ENCODE measurements at places on chromosomes 3 and 15.

DNA sequence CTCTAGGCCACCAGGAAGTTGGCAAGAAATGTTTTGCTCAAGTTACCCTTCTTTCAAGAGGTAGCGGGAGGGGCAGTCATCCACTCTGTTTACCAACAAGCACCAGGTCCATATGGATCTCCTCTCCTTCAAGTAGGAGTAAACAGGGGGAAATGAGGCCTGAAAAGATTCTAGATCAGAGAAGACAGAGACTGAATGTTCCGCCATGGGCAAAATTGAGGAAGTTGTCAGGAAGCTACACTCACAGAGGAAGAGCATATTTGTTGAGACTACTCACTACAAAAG is 81.6 kb downstream of the KLF15 start:
- DNase-seq: no peak

GRCh38 chr15:50135031-50135551 is 16.1 kb upstream of the ATP8B4 start:
- no peak for DNase-seq

- DNase-seq: no peak
Observed at GRCh38 chr15:29674661-29675533, 147.4 kb downstream of the TJP1 start.

DNA sequence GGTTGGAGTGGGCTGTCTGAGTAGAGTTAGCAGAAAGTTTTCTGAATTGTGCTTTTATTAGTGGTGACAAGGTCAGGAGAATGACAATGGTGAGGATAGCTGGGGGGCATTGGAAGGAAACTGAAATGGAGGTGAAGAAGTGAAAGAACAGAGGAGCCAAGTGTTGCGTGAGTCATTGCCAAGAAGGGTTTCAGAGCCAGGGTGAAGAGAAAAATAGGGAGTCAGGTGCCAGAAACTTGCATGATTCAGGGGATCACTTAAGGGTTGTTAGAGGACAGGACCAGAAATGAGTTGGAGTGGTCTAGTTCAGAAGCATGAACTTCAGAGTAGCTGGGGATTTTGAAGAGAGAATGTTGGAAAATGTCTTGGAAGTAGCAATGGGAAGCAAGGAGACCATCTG is 86.0 kb upstream of the GALNT15 start:
- no peak for DNase-seq

DNA sequence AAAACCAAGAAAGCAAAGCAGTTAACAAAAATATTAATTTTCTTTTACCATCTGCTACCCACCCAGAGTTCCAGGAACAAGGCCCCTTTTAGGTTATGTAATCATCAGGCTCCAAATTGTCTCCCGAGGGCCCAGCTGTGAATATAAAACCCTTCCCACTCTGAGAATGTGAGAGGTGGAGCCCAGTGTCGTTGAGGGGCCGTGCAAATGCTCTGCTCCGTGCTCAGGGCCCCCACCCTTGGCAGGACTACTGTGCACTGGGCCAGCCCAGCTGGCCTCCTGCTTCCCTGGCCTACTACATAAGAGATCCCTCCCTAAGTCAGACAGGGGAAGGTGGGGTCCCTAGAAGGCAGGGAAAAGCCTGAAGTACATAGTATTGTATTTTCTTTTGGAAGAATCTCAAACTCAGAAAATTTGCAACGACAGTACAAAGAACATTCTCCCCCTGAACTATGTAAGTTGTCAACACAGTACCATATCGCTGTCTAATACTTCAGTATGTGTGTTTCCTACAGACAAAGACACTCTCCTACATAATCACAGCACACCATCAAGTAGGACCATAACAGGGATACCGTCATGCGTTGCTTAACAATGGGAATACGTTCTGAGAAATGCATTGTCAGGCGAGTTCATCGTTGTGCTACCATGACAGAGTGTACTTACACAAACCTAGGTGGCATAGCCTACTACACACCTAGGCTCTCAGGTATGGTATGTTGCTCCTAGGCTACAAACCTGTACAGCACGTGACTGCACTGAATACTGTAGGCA is 4.4 kb upstream of the CLEC3B start:
- DNase-seq: no peak

GRCh38 chr3:77042343-77042742 is 2.4 kb downstream of the ROBO2 start:
- DNase-seq: no peak

GRCh38 chr3:56796202-56796601 is 5.5 kb downstream of the ARHGEF3 start:
- no peak for DNase-seq

- DNase-seq: no peak
Observed at GRCh38 chr15:32953533-32953910, 235.7 kb downstream of the GREM1 start.

DNA sequence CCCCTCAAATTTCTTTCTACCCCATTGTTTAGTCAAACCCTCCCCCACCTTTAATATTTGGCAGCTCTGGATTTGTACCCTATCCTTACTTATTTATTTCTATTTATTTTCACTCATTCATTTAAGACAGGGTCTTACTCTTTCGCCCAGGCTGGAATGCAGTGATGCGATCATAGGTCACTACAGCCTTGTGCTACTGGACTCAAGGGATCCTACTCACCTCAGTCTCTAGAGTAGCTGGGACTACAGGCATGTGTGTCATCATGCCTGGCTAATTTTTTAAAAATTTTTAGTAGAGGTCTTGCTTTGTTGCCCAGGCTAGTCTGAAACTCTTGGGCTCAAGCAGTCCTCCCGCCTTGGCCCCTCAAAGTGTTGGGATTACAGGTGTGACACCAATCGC is 35.4 kb downstream of the ARIH1 start:
- no peak for DNase-seq

GRCh38 chr3:124419303-124419702 is 310.9 kb upstream of the UMPS start:
- DNase-seq: no peak

- no peak for DNase-seq
Observed at GRCh38 chr3:175287361-175287963, 428.3 kb downstream of the NAALADL2 start.

DNA sequence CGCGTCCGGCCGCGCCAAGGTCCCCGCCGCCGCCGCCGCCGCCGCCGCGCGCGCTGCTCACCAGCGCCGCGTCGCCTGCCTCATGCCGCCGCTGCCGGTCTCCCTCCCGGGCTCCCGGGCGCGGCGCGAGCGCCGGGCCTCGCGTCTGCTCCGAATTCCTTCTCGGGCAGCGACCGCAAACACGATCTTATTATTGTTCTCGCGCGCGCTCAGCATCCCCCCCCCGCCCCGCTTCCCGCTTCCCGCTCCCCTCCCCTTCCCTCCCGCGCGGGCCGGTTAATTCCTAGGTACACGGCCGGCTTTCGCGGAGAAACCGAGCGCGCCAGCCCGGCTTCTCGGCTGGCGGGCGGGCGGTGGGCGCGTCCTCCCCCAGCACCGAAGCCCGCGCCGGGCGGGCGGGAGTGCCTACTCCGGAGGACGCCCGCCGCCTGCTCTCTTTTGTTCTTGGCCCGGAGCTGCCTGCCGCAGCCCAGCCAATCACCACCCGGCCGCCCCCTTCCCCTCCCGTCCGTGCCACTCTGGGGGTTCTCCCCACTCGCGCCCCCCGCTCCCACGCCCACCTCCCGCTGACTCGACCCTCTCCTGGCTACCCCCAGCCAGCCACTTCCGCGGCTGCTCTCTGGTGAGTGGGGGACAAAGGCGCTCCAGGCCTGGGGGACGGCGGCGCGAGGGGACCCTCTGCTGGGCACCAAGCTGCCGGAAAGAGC is at the start of gene HDGFL3:
Gene HDGFL3 (minus strand): TSS at position 164 of the 707 bp plus-strand sequence. CDS start 409 bp downstream, outside the sequence.
- DNase-seq: no peak

- DNase-seq: no peak
Observed at GRCh38 chr15:36075333-36075732, 504.1 kb upstream of the CDIN1 start.

DNA sequence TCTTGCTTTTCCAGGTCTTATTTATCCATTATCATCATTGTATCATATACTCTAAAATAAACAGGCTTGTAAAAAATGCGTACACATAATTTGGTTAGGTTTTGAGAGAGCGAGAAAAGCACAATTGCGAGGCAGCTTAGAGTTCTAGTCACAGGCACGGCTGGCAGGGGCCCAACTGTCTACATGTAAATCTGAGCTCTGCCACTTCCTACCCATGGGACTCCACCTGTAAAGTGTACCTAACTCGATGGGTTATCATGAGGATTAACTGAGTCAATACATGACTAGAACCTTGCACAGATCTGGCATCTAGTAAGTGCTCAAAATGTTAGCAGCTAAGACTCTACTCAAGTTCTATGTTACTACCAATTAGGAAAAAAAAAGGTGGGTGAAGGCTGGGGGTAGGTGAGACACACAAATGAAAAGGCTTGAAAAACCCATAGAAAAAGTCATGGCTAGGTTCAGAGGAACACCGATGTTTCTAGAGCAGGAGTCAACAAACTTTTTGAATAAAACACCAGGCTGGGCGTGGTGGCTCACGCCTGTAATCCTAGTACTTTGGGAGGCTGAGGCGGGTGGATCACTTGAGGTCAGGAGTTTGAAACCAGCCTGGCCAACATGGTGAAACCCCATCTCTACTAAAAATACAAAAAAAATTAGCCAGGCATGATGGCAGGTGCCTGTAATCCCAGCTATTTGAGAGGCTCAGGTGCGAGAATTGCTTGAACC is 36.2 kb downstream of the GLB1 start:
- DNase-seq: no peak

DNA sequence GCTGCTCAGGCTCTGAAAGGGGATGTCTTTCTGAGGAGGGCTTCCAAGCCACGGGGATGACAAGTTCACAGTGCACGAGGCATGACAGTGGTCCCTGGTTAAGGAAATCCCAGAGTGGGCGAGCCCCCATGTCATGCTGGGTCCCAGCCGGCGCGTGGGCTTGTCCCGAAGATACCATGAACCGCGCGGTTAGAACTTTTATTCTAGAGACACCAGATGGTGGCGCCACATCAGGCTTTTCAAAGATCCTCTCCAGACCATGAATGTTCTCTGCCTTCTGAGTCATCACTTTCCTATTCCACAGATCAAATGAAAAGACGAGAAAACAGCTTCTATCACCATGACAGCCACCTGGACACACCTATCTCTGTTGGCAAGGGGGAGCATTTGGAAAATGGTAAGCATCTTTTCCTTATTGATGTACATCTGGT is 227.8 kb upstream of the LYSMD4 start:
- no peak for DNase-seq

- DNase-seq: no peak
Observed at GRCh38 chr15:44381236-44381635, 46.2 kb upstream of the CTDSPL2 start.

- no peak for DNase-seq
Observed at GRCh38 chr3:62705721-62706120, 169.5 kb downstream of the CADPS start.

- no peak for DNase-seq
Observed at GRCh38 chr3:24981924-24982323, 446.1 kb upstream of the RARB start.

DNA sequence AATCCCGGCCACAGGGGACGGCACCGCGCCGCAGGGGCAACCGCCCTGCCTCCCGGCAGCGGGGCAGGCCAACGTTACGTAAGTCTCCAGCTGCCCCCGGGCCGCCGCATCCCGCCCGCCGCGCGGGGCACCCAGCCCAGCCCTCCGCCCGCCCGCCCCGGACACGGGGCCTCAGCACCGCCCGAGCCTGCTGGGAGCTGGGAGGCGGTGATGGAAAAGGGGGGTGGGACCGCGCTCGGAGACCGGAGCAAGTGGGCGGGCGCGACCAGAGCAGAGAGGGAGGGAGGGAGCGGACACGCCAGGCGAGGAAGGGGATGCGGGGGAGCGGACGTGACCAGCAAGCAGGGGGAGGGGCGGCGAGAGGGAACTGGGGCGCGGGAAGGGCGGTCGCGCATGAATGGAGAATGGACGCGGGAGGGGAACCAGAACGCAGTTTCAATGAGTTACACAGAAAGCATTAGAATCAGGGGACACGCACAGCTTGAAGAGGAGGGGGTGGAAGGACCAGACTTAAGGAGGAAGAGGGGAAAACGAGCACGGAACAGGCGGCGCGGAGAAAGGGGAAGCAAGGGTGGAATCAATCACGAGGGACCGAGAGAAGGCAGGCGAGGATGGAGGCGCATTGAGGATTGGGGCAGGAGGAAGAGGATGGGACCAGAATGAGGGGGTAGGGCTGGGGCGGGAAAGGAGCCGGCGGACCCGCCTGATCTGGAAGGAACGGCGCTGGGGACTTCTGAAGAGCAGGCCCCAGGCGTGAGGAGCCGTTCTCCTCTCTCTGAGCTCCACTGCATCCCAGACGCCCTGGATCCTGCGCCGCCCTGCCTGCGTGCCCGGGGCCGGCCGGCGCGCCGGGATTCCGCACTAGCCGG is 559 bp downstream of the PKM start:
- DNase-seq: peak; percentile 35

DNA sequence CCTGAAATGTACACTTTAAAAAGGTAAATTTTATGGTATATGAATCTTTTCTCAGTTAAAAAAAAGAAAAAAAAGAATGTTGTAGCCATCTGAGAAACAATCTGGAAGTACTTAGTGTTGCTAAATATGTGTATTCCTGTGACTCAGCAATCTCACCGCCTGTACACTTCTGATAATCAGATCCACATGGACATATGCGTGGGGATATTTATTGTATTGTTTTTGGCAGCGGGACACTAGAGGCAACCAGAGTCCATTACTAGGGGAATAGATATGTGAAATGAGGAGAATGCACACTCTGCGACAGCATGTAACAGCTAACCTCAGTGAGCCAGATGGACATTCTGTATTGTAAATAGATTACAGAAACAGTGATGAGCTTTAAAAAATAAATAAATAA is 65.4 kb downstream of the AQP9 start:
- no peak for DNase-seq

DNA sequence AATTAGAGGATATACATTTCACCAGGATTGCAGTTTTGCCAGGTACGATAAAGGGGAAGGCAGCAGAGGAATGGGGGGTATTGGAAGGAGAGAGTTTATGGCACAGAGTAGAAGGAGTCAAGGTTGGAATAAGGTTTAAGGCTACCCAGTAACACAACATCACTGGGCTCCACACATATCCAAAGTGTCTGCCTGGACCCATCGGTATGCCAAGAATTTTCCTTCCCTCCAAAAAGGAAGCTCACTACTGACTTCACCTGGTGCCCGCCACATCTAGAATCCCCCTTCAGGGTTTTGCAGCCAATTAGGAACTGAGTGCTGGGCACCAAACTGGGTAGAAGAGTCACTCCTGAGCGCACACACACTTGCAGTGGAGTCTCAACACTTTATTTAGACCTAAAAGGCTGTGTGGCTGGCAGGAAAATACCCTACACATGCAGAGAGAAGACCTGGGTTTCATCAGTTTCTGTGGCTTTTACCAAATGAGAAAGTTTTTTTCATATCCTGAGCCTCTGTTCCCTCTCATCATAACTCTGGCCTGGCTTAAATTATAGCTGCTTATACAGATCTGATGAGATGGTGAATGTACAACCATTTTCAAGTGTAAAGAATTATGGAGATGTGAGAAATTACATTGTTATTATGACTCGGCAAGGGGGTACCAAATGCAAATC is 190.8 kb upstream of the LPP start:
- DNase-seq: no peak

GRCh38 chr3:123618768-123619484 is 34.1 kb upstream of the HACD2 start:
- DNase-seq: no peak
